ENCODE measurements at places on chromosomes 1 and 21. TPM values are rescaled to one million over a fixed set of nuclear protein-coding genes. Genes with fewer than 3 reads are reported as not detected.

DNA sequence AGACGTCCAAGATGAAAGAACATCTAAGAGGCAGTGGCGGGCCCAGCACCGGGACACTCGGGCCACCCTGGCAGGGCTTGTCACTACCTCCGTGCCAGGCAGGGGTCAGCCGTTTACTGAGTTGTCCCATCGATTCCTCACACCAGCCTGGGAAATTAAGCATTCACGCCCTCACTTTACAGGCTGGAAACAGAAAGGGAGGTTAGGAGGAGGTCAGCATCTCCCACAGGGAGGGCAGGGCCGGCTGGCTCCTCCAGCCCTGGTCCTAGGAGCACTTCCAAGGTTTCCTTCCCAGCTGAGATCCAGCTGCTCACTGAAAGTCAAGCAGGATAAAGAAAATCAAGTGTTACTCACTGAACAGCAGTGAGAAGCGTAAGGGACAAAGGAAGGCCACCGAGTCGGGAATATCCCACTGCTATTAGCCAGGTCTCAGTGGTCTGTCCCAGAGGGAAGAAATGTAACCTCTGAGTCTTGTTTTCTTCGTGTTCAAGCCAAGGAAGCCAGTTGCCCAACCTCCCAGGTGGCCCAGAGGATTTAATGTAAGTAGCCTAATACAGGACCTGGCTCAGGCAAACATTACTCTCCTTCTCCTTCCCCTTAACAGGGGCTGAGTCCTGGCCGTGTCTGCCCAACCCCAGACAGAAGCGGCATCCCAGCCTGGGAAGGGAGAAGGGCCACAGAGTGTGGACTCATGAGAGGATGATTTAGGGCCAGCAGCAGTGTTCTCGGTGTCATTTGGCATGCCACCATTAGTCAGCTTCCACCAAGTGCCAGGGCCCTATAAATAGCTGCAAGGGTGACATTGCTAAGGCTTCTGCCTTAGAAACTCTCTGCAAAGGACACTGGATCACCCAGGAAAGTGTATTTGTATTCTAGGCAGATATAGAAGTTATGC, 203.1 kb upstream of the GALNT2 start:
- H3K4me3 ChIP-seq, result no peak overlapping the region
- peaks cover 1% of the 10 kb centered on the region for H3K27me3 ChIP-seq
- peaks cover 4% of the 10 kb centered on the region for H3K4me1 ChIP-seq
- no peak overlapping the region for H3K27ac ChIP-seq
- H3K36me3 ChIP-seq, result no peaks in the 10 kb centered on the region
- DNase-seq, result no peak

GRCh38 chr1:178818416-178818815, 52.5 kb downstream of the ANGPTL1 start:
- no peaks in the 10 kb centered on the region for H3K36me3 ChIP-seq
- H3K4me3 ChIP-seq, result no peak overlapping the region
- H3K27me3 ChIP-seq, result no peaks in the 10 kb centered on the region
- DNase-seq, result no peak
- peaks cover 7% of the 10 kb centered on the region for H3K4me1 ChIP-seq

DNA sequence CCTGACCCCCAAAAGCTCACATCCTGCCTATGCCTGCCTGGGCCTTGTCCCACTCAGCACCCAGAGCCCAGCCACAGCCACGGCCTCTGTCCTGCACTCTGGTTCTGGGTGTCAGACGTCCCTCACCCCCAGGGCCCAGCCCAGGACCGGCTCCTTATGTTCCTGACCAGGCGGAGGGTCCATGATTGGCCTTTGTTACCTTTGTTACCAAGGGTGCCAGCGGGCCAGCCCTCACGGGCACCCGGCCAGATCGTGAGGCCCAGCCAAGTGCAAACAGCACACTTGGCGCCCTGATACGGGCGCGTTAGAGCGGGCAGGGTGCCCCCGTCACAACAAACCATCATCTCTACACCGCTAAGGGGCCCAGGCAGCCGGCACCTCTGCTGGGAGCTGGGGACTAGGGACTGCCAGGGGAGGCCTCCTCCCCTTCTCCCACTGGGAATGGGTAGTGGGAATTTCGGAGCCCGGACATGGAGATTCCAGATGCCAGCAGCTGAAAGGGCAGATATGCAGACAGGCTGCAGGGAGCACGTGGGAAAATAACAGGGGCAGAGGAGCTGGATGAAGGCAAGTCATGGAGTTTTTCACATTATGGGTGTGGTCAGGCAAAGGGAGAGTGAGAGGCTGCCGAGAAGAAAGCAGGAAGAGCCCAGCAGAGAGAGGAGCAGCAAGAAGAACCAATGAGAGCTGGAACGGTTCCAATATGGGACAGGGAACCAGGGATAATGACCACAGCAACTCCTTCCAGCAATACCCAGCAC, 22.1 kb downstream of the HSPG2 start:
- peaks cover 9% of the 10 kb centered on the region for H3K4me1 ChIP-seq
- H3K36me3 ChIP-seq, result no peaks in the 10 kb centered on the region
- H3K4me3 ChIP-seq, result no peak overlapping the region
- no peak for DNase-seq

GRCh38 chr1:172496678-172497077, 36.3 kb upstream of the SUCO start:
- no peak overlapping the region for H3K27ac ChIP-seq
- H3K36me3 ChIP-seq, result no peaks in the 10 kb centered on the region
- DNase-seq, result no peak
- H3K27me3 ChIP-seq, result peaks cover 15% of the 10 kb centered on the region
- no peaks in the 10 kb centered on the region for H3K4me1 ChIP-seq
- H3K4me3 ChIP-seq, result no peak overlapping the region

- H3K36me3 ChIP-seq, result peaks cover 21% of the 10 kb centered on the region
- H3K4me1 ChIP-seq, result peaks cover 53% of the 10 kb centered on the region
- peak overlapping the region; percentile 85 for H3K27ac ChIP-seq
- H3K27me3 ChIP-seq, result no peaks in the 10 kb centered on the region
Observed at GRCh38 chr1:203663294-203663693, 36.7 kb downstream of the ATP2B4 start.

- H3K27ac ChIP-seq, result no peak overlapping the region
- H3K36me3 ChIP-seq, result no peaks in the 10 kb centered on the region
- no peaks in the 10 kb centered on the region for H3K4me1 ChIP-seq
- no peaks in the 10 kb centered on the region for H3K27me3 ChIP-seq
- DNase-seq, result no peak
- no peak overlapping the region for H3K4me3 ChIP-seq
Observed at GRCh38 chr1:246176126-246177024, 330.7 kb downstream of the SMYD3 start.

DNA sequence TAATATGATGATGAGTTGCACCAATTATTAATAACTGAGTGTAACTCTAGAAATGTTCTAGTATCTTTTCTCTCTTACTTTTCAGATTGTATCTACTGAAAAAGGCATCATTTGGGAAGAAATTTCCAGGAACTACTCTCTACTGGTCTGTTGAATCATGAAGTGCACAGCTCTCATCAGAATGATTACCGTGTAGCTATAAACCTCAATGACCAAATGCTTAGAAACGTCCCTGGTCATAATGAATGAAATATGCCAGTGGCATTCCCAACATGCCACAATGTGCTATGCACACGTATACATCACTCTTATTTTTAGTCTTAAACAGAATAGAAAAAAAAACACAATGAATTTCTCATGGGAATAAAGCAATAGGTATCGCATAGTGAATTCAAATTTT, 534.3 kb upstream of the OLFM3 start:
- H3K36me3 ChIP-seq, result no peaks in the 10 kb centered on the region
- H3K27ac ChIP-seq, result no peak overlapping the region
- no peak for DNase-seq
- H3K27me3 ChIP-seq, result no peaks in the 10 kb centered on the region
- no peaks in the 10 kb centered on the region for H3K4me1 ChIP-seq
- H3K4me3 ChIP-seq, result no peak overlapping the region

Gene TMEM125
- total RNA-seq, result not detected

Measured in activated T-helper 2 cell treated with anti-CD3 and anti-CD28 coated beads, Interferon-gamma antibody, Interleukin-2, Interleukin-4, amounts not matched to agents 10 μg/mL and 5 μg/mL and 100 μg/mL, durations not matched to agents 14 hours and 24 hours and 36 hours (primary cell).